ENCODE measurements at places on chromosomes 7 and 10.
A peak's percentile ranks its signal among the peaks of the same experiment; 100 is the strongest.

DNA sequence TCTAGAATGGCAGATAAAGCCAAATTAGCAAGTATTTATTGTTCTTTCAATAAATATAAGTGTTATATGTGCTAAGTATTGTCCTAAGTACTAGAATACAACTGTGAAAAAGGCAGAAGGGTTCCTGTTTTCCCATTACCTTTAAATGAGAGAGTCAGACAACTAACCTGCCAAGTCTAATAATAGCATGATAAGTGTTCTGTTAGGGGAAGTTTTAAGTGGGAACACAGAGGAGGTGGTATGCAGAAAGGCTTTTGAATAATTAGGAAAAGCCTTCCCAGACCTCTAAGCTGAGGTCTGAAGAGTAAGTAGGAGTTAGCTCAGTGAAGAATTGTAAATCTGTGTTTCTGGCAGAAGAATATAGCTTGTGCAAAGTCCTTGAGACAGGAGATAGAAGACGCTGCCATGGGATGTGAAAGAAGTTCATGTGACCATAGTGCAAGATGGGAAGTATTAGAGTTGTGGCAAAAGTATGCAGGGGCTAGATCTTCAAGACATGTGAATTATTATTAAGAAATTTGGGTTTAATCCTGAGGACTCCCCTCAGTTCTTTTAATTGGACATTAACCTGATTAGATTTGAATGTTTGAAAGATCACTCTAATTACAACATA is 12.5 kb downstream of the SHOC2 start:
- DNase-seq = no peak

GRCh38 chr10:102628451-102628911 is 15.8 kb upstream of the TRIM8 start:
- no peak for DNase-seq

GRCh38 chr7:128937647-128938543 is at the start of gene IRF5:
Gene IRF5 (plus strand): TSS chr7:128937927. CDS start chr7:128942082, 4,155 bp downstream.
- peak; percentile 89 for DNase-seq

- DNase-seq = peak; percentile 60
Measured at GRCh38 chr7:95684037-95684436, 87.7 kb upstream of the PDK4 start.

DNA sequence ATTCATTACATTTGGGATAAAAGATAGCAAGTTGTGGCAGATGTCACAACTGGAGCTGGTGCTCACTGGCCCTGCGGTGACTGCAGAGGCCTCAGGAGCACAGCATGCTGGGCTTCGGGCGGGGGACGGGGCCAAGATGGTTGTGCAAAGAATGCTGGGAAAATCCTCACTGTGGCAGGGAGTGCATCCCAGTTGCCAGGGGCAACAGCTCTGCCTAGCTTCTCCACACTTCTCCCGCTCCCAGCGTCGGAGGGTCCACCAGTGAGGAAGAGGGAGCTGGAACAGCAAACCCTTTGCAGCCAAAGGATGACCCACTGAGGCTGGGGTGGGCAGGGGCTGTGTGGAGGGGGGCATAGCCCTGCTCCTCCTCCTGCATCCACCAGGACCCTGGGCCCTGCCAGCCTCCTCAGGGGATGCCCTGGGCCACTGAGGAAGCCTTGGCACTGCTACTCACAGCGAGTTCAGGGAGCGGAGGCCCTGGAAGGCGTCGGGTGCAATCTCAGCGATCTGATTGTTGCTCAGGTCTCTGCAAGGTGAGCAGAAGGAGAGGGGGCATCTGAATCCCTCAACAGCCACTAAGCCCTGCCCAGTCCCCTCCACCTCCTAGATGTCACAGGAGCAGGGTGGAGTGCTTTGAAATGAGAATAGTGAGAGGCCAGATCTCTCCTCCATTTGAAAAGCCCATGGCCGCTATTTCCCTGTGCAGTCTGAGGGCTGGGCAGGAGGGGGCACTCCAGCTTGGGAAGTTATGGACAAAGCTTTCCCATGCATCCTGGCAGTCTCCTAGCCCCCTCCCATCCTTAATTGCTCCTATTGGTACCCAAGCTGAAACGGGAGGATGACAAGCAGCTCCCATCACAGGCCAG is 126.5 kb downstream of the SLIT1 start:
- DNase-seq = no peak

DNA sequence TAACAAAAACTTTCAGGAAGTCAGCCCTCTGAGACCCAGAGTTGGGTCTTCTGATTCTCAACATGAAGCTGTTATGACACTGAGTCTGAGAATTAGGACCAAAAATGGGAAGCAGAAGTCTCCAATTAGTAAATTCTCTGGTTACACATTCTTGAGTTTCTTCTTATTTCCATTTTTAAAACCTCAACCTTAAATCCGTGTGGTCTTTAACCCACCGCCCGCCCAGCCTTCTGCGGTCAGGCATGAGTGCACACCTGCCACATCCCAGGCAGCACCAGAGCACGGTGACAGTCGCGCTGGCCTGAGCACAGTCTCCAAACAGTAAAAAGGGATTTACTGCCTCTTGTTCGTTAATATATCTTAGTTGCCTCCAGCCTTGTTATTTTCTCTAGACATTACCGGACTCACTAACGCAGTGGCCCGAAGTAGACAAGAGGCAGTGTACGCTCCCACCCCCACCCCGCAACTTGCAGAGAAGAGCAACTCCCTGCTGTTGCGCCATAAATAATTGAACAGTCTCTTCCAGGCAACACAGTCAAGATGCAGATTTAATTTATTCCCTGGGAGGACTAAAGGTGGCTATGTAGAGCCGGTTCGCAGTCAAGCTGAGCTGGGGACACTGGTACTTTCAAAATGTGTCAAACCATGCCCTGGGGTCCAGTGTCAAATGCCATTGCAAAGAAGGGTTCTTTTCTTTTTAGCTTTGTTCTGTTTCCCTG is 147.0 kb upstream of the CELF2 start:
- no peak for DNase-seq

DNA sequence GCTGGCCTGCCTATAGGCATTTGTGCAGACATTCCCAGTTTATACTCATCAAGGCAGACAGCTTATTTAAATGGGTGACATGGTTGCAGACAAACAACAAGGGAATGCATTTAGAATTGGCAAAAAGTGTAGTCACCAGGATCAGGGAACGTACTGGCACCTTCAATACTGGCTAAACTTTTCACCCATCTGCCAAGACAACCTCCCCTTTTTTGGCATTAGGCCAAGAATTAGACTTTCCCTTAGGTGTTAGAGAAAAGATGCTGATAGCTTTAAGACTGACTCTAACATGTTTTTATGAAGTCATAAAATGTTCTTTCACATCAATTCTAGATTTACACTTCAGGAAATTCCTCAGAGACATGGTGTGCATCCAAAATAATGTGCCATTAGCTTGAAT is 365.9 kb downstream of the PHTF2 start:
- DNase-seq = peak; percentile 22

DNA sequence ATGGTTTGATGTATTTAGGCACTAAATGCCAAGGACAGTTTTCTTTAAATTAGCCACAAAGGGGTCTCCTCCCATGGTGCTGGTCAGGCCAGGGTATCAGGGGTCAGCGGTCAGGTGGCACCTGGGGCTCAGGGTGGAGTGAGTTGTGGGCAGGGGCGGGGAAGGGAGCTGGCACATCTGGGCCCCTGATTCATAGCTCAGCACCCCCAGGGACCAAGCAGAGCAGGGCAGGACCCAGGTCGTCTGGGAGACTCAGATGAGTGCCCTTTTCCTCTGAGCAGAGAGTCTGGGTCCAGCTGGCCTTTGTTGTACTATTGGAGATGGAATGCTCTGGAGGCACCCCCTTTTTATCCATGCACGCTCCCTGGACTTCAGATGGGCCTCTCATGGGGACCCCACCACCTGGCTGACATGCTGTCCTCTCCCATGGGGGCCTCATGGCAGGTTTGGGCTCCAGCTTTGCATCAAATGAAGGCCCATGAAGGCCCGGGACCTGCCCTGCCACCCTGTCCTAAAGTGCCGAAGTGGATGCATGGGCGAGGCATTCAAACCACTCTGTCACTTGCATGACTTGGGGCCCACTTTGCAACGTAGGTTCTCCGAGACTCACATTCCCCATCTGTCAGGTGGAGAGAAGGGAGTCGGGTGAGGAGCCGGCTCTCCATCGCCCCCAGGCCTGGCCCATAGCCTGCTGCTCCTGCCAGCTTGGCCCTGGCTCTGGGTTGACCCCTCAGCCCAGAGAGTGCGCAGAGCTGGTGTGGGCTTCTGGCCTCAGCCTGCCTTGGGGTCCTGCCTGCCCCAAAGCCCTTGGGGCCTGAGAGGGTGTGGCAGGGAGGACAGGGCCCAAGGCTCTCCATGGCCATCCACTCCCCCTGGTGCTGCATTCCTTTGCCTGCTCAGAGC is 66.4 kb downstream of the RAMP3 start:
- DNase-seq = no peak

- peak; percentile 78 for DNase-seq
Measured at GRCh38 chr10:103584216-103585010, 90.9 kb downstream of the NEURL1 start.

- no peak for DNase-seq
Measured at GRCh38 chr7:51128545-51129435, 187.8 kb downstream of the COBL start.

DNA sequence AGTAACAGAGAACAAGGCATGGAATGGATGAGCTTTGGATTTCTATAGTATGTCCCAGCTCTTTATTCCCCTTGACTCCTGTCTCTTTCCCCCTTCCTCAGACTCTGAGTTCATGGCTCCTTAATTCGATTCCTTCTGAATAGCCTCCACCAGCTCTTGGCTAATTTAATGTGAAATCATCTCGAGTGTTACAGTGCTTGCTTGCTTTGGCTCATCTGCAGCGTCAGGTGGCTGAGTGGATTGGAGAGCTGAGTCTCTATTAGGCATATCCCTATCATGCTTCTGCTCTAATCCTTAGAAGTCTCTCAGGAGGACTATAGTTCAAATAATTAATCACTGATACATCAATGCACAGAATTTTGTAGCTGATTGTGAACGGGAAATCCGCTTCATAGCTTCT is 134.6 kb downstream of the LRRC4 start:
- DNase-seq = no peak

DNA sequence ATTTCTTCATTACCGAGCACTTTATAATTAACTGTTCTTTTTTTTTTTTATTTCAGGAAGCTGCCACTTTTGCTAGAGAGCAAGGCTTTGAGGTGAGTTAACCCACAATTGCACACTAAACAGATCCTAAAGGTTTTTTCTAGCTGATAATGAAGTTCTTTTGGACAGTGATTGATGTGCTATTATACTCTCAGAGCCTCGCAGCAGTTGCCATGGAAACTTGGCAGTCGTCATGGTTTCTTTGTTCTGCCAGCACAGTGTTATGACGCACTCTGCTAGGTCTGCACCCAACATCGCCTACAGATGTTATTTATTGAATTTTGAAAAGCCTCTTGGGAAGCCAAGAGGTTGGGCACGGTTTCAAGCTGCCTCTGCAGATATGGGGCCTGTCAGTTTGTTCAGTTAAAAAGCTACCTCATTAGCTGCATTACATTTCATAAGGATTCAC is 237.2 kb upstream of the KAT6B start:
- peak; percentile 64 for DNase-seq

DNA sequence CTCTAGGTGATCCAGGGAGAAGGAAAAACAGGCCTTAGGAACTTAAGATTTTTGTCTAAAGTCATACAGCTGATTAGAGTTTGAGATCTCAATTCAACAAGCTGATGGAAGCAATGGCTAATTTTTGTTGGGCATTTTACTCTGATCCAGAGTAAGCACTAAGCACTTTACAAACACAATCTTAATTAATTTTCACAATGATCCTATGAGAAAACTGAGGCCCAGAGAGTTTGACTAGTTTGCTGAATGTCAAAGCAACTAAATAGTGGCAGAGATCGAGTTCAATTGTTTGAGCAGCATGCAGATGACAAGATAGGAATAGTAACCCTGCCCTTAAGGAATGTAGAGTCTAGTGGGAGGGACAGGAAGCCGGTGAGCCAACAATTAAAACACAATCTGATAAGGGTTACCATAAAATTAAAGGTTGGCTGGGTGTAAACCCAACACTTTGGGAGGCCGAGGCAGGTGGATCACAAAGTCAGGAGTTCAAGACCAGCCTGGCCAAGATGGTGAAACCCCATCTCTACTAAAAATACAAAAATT is 13.5 kb upstream of the RPEL1 start:
- no peak for DNase-seq

DNA sequence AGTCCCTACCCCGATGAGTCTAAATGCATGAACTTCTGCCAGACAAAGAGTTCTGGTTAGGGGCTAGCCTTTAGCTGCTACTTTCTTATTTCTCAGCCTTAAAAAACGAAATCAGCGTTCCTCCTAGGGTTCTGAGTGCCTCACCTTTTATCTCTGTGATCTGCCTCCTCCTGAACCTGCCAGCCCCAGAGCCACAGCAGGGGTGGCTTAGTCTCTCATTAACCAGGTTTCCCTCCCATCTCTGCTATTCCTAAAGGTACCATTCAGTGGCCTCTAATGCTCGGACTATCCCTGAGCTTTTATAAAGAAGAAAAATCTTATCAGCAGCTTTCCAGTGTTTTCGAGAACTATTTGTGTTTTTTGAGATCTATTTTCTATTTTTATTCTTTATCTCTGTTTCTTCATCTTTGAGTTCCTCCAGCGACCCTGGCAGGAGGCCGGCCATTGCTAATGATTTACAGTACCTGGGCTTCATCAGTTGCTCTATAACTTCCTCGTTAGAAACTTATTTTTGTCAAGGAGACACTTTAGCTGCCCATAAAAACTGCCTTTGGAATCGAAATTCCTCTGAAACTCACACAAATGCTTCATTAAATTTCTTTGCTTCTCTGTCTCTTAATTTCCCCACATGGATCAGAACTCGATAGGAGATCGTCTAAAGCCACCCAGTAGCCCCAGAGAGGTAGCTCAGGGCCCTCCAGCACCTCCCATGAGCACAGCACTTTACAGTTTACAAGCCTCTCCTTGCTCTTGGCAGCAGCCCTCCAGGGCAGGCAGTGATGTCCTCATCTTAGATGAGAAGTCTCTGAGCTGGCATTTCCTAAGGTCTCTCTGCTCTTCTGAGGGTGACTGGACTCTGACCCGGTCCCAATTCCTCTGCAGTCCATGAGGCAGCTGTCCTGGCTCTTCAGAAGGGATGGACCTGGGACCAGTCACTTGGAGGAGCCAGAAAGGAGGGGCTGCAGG is 149.1 kb downstream of the EBF3 start:
- DNase-seq = no peak

GRCh38 chr7:76071316-76072242 is 23.7 kb downstream of the MDH2 start:
- no peak for DNase-seq

DNA sequence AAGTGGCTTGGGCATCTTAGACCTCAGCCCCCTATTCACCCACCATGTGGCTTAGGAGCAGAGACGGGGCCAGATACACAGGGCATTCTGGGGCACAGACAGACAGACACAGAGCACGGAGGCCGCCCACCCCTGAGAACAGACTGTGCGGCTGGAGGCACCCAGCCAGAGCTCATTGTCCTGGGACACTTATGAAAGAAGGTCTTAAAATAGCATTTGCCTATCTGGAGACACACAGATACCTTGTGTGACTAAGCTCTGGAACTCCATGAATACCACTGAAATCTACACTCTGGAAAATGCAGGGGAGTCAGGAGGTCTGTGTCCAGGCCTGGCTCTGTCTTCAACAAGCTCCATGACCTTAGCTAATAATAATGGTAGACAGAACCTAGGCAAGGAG is 41.4 kb upstream of the ADO start:
- no peak for DNase-seq

GRCh38 chr10:110353244-110354119 is 48.8 kb upstream of the SMNDC1 start:
- DNase-seq = peak; percentile 70

- no peak for DNase-seq
Measured at GRCh38 chr10:103193820-103194529, 903 bp upstream of the NT5C2 start.

- DNase-seq = peak; percentile 23
Measured at GRCh38 chr10:79984851-79985250, 35.9 kb upstream of the SFTPD start.
